Dermis microvascular lymphatic vessel endothelial cell (primary cell): ENCODE measurements at places on chromosomes 3 and 15. TPM values are rescaled to one million over a fixed set of nuclear protein-coding genes. Genes with fewer than 3 reads are reported as not detected.

- no peak for DNase-seq
These were observed 11.2 kb upstream of the ATP13A3 start for GRCh38 chr3:194497799-194498575.

DNA sequence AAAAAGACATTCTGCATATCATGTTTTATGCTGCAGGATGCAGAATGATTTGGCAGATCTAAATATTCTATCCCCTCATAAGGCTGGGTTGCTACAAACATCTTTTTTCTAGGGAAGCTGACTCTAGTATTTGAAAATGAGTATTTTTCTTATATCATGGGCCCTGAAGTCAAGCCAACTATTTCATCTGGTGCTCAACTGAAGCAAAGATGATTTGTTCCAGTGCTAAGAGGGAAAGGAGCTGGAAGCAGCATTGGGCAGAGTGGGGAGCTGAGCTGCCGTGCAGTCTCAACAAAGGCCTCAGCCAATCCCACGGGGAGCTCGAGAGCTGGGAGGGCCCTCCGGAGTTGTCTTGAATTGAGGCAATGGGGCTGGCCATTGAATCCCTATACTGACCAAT lies 155.3 kb upstream of the SLCO3A1 start:
- no peak for DNase-seq

GLDN gene
- not detected in 2 replicates for total RNA-seq

KNL1 gene
- 5.1 and 14.2 TPM in 2 replicates for total RNA-seq

DNAH12 gene
- under 0.01 TPM in 2 replicates for total RNA-seq

DNA sequence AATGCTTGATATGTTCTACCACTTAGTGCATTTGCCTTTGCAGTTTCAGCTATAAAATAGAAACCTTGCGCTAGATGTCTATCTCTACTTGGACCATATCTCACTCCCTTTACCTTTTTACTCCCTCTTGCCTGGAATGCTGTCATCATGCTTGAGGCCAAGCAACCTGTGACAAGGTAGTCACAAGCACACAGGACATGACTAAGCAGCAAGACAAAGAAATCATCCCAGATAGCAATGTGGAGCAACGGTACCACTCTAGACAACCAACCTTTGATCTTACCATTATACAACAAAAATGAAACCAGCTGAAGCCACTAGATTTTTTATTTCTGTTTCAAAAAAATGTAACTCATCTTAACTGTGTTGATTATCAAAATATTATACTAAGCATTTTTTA lies 50.5 kb upstream of the SPSB4 start:
- DNase-seq, result no peak

GRCh38 chr3:183281126-183281797 lies 28.2 kb downstream of the B3GNT5 start:
- no peak for DNase-seq

ANKRD34C gene
- not detected in 2 replicates for total RNA-seq

RETNLB gene
- not detected in 2 replicates for total RNA-seq

GOLGA8M gene
- total RNA-seq, result 0.26 and 3.0 TPM in 2 replicates

DNA sequence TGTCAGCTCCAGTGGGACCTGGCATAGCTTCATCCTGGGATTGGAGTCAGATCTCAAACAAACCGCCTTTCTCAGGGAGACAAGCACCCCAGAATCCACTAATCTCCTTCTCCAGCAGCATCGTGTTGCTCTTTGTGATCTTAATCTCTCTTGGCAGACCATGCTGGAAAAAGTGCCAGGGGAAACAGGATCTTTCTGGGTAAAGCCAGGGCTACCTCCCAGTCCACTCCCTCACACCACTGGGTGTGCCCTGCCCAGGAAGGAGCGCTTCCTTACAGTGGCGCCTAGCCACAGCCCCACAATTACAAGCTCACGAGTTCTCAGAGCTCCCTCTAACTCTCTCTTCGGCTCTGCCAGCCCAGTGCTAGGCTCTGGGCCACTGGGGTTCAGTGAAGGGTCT lies 32.2 kb downstream of the RPLP1 start:
- no peak for DNase-seq
